ENCODE measurements at places on chromosomes 4 and X.

DNA sequence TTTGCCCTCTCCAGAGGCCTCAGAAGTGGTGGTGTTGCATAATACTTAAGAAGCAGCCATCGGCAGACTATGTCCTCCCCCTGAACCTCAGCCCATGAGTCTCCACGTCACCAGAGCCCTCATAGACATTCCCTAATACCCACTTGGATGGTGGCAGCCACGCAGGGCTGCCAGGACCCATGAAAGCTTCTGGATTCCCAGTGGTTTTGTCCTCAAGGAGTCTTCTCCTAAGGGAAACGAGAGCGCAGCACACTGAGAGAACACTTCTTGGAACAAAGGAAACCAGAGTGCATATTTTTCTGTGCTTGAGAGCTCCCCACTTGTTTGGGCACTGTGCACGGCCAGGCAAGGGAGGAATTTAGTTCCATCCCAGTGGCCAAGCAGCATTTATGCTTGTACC, 204.1 kb upstream of the DMD start:
- no peak for DNase-seq

DNA sequence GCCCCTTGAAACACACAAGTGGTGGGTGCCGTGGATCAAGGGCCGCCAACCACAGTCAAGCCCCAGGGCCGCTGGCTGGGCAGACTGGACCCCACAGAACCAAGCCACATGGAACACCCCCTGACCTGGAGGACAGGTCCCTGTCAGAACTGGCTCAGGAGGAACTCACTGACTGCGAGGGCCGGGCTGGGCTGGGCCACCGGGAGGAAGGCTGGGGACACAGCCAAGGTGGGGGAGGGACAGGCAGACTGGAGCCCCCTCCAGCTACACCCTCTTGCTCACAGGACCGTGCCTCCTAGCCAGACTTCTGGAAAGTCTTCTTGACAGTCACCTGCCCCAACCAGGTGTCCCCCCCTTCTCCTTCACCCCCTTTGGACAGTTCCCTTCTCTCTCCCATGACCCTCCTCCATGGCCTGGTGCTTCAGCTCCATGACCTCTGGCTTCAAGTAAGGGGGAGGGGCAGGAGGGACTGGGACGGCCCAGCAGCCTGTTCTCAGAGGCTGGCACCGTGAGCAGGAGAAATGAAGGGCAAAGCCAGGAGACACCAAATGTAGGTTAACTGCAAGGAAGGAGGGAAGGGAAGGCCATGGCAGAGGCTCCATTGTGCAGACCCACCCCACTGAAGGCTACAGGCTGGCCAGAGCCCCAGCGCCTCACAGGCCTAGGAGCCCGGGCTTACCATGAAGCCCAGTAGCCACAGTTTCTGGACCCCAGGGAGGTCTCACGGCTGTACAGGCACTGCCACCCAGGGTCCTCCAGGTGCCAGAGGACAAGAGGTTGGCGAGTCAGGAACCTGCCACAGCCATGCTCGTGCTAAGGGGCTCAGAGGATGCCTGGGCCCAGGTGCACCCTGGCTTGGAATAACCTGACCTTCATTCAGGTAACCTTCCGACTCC, 22.6 kb upstream of the DUSP9 start:
- no peak for DNase-seq

DNA sequence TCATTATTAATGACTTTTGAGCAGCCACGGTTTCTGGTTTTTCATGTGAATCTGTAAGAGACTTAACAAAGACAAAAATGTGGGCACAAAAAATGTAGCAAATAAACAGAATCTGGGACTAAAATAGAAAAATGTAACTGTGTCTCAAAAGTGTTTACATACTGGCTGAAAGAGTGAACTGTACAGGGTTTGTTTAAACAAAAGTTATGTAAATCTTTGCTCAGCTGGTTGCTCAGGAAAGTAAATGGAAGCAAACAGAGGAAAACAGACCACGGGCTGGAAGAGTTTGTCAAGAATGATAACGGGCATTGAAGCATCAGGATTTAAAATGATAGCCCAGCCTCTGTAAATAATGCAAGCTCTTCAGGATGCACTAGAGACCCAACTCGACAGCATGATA, 921.8 kb upstream of the FTHL17 start:
- no peak for DNase-seq

GRCh38 chrX:1026263-1027015, 186.0 kb downstream of the CRLF2 start:
- DNase-seq = no peak

DNA sequence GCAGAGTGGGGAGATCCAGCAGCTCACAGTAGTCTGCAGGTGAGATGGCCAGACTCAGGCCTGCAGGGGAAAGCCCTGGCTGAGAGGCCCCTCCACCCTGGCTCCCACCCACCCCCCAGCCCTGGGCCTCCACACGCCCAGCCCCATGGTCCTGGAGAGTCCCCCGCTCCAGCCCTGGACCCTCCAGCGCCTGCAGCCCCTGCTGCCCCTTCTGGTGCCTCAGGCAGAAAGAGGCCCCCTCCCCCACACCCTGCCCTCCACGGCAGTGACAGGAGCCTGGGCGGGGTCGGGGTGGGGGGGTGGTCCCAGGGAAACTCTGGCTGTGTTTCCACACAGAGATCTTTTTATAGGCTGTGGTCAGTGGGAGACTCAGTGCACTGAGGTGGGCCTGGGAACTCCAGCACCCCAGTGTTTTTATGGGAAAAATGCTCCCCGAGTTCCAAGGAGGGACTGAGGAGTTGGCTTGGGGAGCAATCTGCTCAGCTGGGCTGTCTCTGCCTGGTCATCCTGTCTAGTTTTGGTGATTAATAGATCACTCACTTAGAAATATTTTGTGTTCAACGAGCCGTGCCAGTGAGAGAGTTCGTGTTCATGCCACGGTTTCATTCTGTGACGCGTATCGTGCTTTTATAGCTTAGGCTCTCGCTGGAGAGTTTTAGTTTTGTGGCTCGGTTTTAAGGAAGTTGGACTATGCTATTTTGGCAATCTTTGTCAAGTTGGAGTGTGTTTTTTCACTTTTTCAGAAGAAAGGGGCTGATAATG, 53.1 kb upstream of the HGFAC start:
- DNase-seq = peak; percentile 49

GRCh38 chr4:14100349-14100748, 472.8 kb upstream of the BOD1L1 start:
- no peak for DNase-seq

DNA sequence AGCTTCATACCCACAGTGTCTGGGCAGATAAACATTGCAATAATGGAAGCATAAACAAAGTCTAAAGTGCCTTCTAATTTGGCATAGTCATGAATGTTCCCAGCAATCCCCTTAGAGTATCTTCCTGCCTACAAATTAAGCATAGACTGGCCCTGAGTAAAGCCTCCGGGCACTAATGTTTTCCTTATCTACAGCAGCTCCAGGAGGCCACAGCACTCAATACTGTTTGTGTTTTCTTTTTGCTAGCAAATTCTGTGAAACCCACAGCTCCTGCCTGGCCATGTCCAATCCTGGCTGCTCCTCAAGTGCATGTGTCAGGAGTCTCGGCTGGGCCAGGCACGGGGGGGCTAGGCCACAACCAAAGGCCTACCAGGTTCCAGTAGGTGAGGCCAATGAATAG, 102.7 kb upstream of the TBC1D9 start:
- DNase-seq = no peak

DNA sequence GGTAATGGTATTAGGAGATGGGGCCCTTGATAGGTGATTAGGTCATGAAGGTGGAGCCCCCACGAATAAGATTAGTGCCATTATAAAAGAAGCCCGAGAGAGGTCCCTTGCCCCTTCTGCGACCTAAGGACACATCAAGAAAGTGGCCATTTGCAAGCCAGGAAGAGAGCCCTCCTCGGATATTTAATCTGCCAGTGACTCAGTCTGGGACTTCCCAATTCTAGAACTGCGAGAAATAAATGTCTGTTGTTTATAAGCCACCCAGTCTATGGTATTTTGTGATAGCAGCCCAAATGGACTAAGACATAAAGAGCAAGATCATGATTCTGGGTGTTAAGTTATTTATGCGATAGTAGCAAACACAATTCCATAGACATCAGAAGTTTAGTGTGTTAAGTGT, 192.2 kb downstream of the LDB2 start:
- no peak for DNase-seq

GRCh38 chr4:124484008-124484407, 228.5 kb downstream of the ANKRD50 start:
- no peak for DNase-seq

DNA sequence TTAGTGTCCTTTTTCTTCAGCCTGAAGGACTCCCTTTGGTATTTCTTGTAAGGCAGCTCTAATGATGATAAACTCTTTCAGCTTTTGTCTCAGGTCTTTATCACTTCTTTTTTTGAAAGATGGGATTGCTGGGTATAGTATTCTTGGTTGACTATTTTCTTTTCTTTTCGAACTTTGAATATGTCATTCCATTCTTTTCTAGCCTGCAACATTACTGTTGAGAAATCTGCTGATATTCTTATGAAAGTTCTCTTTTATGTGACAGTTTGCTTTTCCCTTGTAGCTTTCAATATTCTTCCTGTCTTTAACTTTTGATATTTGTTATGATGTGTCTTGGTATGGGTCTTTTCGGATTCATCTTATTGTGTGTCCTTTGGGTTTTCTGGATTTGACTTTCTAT, 107.6 kb upstream of the SRD5A3 start:
- DNase-seq = no peak

- peak; percentile 83 for DNase-seq
These were observed 130.1 kb upstream of the TECRL start for GRCh38 chr4:64539234-64539849.

DNA sequence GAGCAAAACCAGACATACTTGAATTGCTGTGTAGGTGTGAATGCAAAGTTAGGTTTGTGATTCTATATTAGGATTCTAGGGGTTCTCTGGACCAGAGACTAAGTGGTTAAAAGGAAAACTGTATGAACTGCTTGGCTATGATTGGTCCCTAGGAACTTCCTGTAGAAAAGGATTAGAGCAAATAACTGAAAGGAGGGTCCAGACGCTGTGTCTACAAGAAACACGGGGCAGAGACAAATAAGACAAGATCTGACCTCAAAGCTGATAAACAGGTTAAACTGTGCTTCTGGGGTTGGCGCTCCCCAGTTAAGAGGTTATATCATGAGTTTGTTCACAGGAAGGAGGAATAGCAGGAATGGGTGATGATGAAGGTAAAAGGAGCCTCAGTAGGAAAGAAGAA, 183.6 kb downstream of the MGST2 start:
- DNase-seq = no peak

DNA sequence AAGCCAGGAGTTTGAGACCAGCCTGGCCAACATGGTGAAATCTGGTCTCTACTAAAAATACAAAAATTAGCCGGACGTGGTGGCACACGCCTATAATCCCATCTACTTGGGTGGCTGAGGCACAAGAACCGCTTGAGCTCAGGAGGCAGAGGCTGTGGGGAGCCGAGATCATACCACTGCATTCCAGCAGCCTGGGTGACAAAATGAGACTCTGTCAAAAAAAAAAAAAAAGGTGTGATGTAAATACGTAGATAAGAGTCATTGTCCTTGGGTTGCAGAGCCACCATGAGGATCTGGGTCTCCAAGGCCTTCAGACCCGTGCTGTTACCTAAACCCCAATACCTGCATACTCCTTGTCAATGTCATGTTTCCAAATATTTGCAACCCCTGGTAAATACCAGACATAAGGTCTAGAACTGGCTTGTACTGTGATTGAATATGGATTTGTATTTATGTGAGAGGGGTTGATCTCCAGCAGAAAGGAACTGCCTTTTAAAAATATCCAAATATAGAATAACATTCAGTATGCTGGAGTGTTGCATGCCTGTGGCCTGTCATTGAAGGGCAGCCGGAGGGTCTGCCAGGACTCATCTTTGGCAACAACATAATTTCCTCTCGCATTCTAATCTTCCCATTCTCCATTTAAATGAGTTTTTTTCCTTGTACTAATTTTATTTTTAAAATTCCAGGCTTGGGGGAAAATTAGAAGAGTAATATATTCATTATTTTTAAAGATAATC, 40.4 kb downstream of the ATXN3L start:
- DNase-seq = no peak

GRCh38 chrX:66016905-66017658, 22.8 kb downstream of the VSIG4 start:
- DNase-seq = no peak

DNA sequence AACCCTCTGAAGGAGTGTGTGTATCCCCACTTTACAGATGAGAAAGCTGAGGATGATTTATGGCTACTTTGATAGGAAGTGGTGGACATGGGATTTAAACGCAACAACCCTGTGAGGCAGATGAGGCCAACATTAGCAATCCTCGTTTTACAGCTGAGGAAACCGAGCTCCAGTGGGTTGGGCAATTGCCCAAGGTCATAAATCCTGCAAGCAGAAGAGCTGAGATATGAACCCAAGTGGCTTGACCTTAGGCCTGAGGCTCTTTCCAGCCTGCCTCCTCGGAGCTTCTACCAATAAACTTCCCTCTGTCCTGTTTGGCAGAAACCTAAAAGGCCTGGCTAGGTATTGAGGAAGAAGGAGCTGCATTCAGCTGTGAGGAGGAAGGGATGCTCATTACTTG, 185.5 kb upstream of the RBPJ start:
- no peak for DNase-seq

- DNase-seq = no peak
These were observed 68.4 kb downstream of the GATB start for GRCh38 chr4:151692443-151692782.

GRCh38 chrX:13078739-13079444, 34.5 kb upstream of the FAM9C start:
- DNase-seq = no peak

GRCh38 chr4:1768367-1769034, 24.6 kb upstream of the FGFR3 start:
- DNase-seq = no peak

DNA sequence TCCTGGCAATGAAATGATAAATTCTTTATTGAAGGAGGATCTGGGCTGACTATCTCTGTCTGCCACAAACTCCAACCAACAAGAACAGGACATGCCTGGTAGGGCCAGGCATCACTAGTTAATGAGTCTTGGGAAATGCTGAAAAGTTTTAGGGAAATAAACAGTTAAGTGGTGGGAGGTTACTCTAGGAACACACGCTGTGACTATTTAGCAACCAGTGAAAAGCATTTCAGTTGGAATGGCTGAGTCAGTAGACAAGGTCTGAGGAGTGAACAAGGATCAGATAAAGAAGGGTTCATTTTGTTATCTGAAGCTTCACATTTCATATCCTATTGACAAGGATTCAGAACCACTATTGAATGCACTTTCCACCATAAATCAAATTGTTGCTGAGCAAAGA, 394.9 kb upstream of the BOD1L1 start:
- DNase-seq = no peak

DNA sequence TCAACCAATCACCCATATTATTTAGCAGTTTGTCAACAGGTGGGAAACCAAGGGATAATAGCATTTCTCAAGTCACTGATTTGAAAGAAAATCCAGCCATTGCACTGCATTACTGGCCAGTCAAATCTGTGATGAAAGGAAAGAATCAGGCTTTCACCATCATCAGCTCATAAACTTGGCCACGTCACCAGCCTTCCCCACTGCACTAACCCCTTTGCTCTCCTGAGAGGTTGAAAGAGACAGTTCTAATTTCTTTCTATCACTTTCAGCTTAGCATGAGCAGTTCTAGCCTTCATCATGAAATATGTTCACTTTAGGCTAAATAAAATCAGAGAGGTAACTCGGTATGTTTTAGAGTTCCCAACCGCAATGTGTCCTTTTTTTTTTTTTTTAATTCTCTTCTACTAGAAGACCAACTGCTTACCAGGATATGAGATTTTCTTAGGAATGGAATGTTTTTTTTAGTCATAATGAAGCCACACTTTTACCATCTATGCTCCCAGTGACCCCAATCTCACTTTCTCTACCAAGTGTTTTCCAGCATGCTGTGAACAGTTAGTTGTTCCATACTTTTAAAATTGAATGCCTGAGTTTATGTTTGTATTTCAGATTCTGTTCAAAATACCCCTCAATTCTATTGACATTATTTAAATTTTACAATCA, 55.7 kb upstream of the SLC7A11 start:
- DNase-seq = no peak

- DNase-seq = peak; percentile 98
These were observed 80.8 kb downstream of the NPFFR2 start for GRCh38 chr4:72112514-72113156.
